ENCODE measurements at places on chromosomes 11 and 22.

- no peak for DNase-seq
These were observed 109.4 kb downstream of the LDLRAD3 start for GRCh38 chr11:36053281-36053680.

- no peak for DNase-seq
These were observed 20.7 kb upstream of the CTTN start for GRCh38 chr11:70377645-70378044.

DNA sequence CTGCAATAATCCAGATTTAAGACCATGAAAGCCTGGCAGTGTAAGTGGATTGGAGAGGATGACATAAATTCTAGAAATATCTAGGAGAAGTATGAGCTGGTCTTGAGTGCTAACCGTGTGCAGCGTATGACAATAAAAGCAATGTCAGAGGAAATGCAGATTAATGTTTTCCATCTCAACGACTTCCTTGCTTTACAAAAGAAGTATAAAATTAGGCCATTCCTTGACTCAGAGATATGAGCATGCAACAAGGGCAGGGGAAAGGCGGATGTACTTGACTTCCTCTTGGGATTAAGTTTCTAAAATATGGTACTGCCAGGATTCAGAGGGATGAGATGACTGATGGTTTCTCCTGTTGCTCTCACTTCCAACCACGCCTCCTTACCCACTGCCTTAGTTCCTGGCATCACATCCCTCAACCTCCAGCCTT lies 32.3 kb downstream of the ADAMTS15 start:
- DNase-seq = no peak

GRCh38 chr22:25896098-25896497 lies 154.1 kb downstream of the MYO18B start:
- DNase-seq = no peak

DNA sequence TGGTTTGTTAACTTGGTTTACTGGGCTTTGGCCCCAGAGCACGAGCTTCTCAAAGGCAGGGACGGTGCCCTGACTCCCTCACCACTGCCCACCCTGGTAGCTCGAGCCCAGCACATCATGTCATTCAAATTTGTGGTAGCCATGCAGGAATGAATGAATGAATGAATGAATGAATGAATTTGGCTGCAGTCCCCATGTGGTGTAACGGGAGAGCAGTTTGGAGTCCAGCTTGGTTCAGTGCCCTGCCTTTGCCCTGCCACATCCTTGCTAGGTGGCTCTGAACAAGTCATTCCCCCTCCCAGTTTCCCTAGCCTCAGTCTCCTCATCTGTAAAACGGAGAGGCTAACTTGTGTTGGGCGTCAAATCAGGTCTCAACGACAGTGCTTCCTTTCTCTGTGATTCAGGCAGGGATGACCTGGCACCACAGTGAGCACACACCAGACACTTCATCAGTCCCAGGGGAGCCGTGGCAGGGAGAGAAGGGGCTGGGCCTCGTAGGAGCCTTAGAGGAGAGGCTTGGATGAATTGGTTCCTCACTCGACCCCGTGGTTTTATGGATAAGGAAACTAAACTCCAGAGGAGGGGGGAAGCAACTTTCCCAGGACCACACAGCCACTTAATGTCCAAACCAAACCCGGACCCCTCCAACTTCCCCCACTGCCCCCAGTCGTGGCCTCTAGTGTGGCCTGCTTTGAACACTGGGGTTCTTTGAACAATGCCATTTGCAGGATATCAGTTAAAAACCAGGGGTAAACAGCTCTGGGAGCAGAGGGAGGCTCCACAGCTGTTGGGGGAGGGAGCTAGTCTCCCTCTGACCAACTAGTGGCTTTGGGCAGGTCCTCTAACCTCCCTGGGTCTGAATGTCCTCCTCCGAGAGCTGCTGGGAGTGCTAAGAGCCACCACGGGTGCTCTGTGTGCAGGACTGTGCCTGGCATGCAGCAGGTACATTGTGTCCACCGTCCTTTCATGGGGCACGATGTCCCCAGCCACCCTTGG lies 86.2 kb downstream of the CACNA1I start:
- no peak for DNase-seq

DNA sequence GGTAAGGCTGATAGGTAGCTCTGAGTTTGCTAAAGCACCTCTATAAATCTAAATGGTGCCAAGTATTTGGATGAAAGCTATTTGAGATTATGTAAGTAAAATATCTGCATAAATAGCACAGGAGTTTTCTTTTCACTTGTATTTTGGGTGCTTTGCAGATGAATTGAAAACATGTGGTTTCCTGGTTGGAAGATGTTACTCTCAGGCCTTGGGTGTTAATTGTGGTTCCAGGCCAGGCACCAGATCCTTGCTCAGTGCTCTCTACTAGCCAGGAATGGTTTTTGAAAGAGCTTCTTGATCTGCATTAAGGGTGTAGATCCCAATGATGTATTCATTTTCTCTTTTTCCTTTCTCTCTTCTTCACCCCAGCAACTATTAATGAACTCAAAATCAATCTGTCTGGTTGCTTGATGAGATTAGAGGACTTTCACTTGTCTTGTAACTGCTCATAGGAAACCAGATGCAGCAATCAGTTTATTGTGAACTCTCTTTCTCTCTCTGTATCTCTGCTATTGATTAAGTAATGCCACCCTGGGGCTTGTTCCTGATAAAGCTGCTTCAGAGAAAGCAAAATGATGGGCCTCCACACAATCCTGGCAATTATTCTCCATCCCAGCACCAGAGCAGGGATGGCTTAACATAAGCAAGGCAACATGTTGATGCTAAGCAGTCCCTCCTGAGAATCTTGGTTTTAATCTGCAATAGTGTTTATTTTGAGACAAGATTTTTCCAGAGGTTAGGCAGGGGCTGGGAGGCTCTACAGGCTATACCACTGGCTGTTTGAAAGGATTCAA lies 147.0 kb upstream of the NTM start:
- no peak for DNase-seq

DNA sequence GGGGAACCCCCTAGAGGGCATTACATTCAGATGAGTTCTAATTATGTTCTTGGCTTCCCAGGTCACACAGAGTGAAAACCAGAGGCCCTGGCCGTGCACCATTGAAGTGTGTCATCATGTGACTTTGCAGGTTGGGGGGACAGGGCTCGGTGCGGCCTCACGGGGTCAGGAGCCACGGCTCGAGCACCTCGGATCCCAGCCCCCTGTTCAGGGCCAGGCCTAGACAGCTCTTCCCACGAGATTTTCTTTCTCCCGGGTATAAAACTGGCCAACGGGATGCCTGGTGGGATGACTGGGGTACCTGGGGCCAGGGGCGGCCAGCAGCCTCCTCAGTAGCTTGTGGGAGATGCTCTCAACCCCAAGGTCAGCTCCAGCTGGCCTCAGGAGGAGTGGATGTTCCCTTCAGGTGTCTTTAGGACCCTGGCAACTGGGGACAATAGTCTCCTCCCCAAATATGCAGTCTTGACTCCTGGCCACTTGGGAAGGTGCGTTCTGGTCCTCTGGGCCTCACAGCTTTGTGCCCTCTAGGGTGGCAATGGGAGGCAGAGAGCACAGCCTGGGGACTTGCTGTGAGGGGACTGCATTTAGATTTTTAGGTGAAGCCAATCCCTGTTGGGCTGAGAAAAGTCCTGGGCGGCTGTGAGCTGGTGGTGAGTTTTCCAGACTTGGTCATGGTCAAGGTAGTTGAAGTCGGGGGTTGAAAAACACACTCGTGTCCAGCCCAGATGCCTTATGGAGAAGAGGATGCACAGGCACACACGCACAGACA lies 95.6 kb downstream of the KCNQ1 start:
- no peak for DNase-seq

GRCh38 chr11:20355221-20356219 lies 8.0 kb upstream of the HTATIP2 start:
- DNase-seq = peak; percentile 39

DNA sequence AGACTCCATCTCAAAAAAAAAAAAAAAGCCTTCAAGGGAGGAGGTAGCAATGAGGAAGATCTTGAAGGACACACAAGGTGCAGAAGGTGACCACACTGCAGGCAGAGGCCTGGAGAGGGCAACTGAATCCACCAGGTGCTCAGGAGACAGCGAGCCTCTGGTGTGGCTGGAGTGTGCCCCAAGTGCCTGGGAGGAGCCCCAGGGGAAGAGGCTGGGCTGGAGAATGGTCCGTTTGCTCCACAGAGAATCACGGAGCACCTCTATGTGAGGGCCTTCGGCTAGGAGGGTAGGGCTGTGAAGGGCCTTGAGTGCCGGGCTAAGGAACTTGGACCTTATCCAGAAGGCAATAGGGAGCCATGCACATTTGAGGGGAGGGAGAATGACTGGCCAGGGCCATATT lies 50.3 kb downstream of the ARRB1 start:
- DNase-seq = no peak

DNA sequence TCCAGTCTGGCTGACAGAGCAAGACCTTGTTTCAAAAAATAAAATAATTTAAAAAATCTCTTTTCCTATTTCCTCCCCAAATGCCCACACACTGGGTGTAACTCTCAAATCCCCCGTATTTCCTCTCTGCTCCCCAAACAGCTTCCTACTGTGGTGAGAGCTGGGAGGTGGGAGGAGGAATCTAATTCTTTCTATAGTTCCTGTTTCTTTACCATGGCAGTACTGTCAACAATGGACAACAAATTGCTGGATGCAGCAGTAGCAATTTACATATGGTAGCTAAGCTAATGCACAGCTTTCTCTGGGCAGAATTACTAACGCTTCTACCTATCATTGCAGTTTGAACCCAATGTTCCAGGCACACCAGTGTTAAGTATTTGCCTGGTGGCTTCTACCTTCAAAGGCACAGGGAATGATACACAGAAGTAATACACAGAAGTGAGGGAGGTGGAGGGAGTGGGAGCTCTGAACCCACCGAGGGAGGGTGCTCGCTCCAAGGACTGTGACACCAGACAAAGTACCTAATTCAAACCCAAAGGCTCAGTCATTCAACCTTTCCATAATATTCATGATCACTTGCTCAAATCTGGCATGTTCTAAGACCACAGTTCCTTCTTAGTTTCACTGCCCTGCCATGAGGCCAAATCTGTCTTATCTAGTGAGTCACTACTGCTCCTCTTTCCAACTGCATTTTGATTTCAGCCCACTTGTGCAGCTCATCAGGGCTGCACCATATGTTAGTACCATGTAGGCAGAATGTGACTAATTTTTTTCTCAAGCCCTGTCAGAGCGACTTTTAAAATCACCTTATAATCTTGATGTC lies 37.9 kb downstream of the CELF1 start:
- peak; percentile 63 for DNase-seq

- no peak for DNase-seq
These were observed 110.8 kb downstream of the ARHGAP8 start for GRCh38 chr22:44862981-44863860.

GRCh38 chr22:30460147-30460546 lies 11.7 kb downstream of the SEC14L3 start:
- DNase-seq = no peak

DNA sequence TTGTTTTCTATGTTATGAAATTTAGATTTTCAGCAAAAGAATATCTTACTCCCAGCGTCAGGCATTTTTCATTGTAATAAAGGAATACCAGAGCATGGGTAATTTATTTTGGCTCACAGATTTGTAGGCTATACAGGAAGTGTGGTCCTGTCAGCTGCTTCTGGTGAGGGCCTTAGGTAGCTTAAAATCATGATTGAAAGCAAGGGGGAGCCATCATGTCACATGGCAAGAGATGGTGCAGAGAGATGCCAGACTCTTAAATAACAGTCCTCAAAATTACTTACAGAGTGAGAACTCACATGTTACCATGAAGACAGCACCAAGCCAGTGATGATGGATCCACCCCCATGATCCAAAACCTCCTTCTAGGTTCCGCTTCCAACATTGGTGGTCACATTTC lies 825.0 kb upstream of the CHORDC1 start:
- no peak for DNase-seq

DNA sequence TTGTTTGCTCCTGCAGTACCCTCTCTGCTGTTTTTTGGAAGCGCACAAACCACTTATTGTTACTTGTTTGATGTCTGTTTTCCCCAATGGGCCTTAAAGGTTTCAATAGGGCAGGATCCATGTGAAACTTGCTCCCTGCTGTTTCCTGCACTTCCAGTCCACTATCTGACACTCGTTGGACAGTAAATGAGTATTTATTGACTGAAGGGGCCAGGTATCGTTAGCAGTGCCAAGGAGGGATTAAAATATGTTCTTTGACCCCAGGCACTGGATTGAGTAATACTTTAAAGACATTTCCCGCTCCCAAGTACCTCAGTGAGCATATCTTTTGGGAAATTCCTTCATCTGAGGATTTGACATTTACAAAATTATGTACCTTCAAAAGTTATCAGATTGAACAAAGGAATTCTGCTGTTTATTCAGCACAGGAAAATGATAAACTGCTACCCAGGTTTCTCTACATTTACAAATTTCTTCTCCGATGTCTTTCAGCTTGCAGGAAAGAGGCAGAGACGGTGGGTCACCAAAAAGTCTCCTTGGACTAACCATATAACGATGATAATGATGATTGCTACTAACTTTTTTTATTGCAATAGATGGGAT lies 23.3 kb upstream of the OR9Q2 start:
- no peak for DNase-seq

DNA sequence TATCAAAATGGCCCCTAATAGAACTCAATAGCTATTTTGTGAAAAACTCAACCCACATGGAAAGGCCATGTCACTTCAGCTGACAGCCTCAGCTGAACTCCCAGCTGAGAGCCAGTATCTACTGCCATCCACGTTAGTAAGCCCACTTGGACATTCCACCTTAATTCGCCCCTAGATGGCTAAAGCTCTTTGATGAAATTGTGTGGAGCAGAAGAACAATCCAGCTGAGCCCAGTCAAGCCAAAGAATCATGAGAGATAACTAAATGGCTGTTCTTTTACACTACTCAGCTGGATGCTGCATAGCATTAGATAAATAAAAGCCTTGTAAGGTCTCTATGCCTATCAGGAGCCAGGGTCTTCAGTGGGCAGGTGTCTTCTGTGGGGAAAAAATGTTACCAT lies 396.8 kb downstream of the AASDHPPT start:
- DNase-seq = no peak

DNA sequence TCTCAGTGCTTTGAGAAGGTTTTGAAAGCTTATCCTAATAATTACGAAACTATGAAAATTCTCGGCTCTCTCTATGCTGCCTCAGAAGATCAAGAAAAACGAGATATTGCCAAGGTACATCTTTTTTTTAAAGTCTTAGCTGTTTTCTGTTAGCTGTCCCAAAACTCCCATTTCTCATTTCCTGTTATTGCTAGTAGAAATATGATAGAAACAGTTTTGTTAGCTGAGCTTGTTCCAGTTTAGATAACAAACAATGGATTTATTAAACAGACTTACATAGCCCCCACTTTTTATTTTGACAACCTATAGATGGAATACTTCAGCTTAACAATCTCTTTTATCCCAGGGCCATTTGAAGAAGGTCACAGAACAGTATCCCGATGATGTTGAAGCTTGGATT lies 12.7 kb downstream of the CTR9 start:
- no peak for DNase-seq
